ENCODE measurements at places on chromosomes 5 and 9. TPM values are rescaled to one million over a fixed set of nuclear protein-coding genes. Genes with fewer than 3 reads are reported as not detected.

GRCh38 chr9:94817291-94818177, 91.0 kb downstream of the AOPEP start:
- DNase-seq = no peak

Gene SOX30
- not detected for total RNA-seq

DNA sequence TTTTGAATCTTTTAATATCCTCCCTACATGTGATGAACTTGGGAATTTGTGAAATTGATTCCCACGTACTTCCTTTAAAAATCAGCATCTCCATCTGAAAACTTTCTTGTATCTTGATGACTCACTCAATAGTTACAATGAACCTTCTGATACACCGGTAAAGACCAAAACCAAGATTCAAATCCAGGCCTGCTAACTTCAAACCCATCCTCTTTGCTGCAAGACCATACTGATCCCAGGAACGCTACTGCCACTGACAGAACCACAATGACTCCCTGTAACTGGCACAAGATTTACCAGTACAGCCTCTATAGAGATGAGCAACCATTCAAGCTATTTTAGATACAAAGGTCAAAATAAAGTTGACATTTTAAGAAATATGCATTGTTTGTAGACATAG, 332.9 kb downstream of the DNAH5 start:
- no peak for DNase-seq

- no peak for DNase-seq
Observed at GRCh38 chr5:148875205-148875875, 48.9 kb downstream of the ADRB2 start.

- DNase-seq = no peak
Observed at GRCh38 chr5:15786326-15786725, 286.3 kb downstream of the FBXL7 start.

- DNase-seq = no peak
Observed at GRCh38 chr9:92406477-92406876, 2.1 kb upstream of the OGN start.

All from liver (tissue), 10 donors.